Activated CD4-positive, alpha-beta T cell treated with anti-CD3 and anti-CD28 coated beads for 48 hours (primary cell): ENCODE measurements at places on chromosomes 5 and 9.

- DNase-seq, result no peak
Observed at GRCh38 chr9:134598884-134599245, 42.7 kb upstream of the COL5A1 start.

- no peak for DNase-seq
Observed at GRCh38 chr9:35689542-35690293, at the start of gene TPM2. TPM2 (minus strand) TSS chr9:35689925; CDS start chr9:35689817, 108 bp downstream.

GRCh38 chr9:128920381-128921058, at the start of gene PHYHD1:
PHYHD1 (plus strand) TSS chr9:128920982; CDS start chr9:128922324, 1,342 bp downstream.
- no peak for DNase-seq

GRCh38 chr9:132722564-132723065, 52.4 kb downstream of the GTF3C4 start:
- DNase-seq, result no peak

- no peak for DNase-seq
Observed at GRCh38 chr5:154482528-154483449, 4.8 kb upstream of the HAND1 start.

DNA sequence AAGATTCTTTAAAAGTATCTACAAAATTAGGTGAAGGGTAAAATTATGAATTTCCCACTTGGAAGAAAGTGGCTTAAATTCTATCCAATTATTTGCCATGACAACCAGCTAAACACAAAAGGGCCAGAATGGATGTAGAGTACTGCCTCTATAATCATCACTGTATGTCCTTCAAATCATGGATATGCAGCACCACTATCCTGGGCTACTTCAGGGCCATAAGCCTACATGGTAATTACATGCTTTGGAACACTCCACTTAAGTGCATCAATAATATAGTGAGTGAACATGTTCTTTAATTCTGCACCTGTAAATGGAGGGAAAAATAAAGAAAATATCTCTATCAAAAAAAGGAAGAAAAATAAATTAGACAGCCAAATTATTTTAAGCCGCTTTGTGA, 575.2 kb downstream of the ISL1 start:
- no peak for DNase-seq

GRCh38 chr9:81146241-81146640, 543.1 kb downstream of the TLE1 start:
- no peak for DNase-seq

DNA sequence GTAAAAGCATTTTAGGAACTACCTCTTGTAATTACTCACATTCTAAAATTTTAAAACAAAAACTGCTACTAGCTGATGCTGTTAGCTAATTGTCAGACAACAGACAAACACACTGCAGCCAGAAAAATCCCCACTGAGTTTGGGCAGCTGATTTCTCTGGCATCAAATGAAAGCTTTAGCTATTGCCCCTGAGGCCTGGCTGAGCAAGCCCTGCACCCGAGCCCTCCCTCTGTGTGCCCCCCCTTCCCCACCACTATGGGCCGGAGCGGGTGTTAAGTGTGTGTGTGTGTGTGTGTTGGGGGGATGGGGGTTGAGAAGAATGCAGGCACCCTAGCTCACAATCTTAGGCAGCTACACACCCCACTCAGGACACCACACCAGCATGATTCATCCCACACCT, 2.4 kb downstream of the NEUROG1 start:
- DNase-seq, result no peak

DNA sequence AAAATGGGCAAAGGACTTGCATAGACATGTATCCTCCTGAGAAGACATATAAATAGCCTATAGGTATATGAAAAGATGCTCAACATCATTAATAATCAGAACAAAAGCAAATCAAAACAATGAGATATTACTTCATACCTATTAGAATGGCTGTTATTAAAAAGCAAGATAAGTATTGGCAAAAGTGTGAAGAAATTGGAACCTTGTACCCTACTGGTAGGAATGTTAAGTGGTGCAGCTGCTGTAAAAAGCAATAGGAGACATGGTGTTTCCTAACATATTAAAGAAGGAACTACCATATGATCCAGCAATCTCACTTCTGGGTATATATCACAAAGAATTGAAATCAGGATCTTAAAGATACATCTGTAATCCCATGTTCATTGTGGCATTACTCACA, 69.8 kb upstream of the PRR16 start:
- DNase-seq, result no peak

DNA sequence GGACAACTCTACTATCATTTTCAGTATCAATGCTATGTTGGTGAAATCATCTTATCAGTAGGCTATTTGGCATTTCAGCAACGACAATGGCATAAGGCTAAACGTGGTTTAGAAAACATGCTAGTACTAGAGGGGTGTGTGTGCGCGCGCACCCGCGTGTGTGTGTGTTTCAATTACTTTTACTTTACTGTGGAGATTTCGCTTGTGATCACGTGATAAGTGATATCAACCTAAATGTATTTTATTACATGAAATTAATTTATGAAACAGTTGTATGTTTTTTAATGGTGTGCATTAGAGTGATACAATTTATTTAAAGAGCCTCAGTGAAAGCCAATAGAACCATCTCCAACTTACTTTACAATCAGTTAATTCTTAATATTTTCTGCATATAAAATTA, 587.9 kb upstream of the ITGA1 start:
- no peak for DNase-seq

GRCh38 chr5:92444888-92445287, 1061.8 kb upstream of the ARRDC3 start:
- DNase-seq, result no peak

DNA sequence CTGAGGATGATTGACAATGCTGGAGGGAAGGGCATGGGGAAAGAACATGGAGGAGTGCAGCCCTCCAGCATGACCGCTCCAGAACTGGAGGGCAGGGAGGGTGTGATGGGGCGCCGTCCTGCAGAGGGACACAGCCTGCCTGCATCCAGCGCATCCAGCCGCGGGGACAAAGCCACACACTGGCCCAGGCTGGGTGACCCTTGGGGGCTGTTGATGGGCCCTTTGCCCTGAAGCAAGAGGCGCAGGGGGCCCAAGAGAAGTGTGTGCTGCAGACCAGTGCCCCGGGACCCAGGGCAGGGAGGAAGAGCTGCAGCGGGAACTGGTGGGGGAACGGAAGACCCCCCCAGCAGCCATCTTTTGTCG, 169.8 kb upstream of the PPP1R26 start:
- DNase-seq, result no peak

DNA sequence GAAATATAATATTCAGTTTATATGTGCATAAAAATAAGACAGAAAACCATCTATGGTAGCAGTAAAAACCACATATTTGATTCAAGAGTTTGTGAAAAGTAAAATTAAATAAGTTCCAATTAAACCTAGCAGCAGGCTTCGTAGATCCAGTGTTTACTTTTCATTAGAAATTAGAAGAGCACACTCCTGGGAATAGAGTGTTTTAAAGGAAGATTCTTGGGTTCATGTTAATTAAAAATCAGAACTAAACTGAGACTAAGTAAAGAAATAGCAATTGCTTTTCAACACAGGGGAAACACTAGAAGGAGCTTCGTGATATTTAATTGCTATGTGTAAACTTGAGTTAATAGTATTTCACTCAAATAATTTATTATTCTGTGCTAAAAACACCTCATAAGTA, 1097.8 kb upstream of the CDH18 start:
- DNase-seq, result no peak

DNA sequence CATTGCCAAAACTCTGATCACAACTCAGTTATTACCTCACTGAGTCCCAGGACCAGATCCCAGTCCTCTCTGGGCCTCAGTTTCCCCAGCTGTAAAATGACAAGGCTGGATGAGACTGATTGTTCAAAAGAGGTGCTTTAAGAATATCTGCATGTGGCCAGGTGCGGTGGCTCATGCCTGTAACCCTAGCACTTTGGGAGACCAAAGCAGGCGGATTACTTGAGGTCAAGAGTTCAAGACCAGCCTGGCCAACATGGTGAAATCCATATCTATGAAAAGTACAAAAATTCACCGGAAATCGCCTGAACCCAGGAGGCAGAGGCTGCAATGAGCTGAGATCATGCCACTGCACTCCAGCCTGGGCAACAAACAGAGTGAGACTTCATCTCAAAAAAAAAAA, 8.3 kb downstream of the ATOX1 start:
- DNase-seq, result no peak

GRCh38 chr9:121009650-121010049, 40.4 kb downstream of the C5 start:
- peak; percentile 8 for DNase-seq

DNA sequence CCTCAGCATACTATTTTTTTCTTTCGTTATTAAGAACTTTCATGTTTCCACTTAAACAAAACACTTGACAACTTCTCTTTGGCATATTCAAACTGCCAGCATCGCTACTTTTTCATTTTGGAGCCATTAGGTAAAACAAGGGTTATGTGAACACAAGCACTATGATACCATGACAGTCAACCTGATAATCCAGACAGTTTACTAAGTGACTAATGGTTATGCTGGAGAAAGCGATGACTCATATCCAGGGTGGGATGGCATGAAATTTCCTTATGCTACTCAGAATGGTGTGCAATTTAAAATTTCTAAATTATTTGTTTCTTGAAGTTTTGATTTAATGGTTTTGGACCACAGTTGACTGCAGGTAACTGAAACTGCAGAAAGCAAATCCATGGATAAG, 29.9 kb upstream of the PRSS3 start:
- no peak for DNase-seq

GRCh38 chr5:38468978-38469706, 87.3 kb downstream of the LIFR start:
- DNase-seq, result no peak

GRCh38 chr5:131747180-131748105, 49.4 kb downstream of the FNIP1 start:
- DNase-seq, result no peak

DNA sequence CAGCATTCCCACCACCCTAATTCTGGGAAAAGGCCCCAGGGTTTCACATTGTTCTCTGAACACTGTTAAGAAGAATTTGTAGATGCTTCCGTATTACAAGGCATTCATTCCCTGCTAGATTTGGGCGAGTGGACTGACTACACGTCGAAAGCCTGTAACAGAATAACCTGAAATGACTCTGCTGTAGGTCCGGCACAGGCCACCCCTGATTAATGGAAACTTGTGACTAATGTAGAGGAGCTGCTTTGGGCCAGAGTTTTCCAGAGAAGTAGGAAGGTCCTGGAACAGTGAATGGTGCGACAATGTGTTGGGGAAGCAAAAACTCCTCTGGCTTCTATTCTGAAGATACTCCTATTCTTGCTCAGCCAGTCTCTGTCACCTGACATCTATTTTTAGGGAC, 87.6 kb downstream of the NR3C1 start:
- DNase-seq, result no peak

GRCh38 chr9:105178076-105178475, 66.4 kb upstream of the SLC44A1 start:
- no peak for DNase-seq

DNA sequence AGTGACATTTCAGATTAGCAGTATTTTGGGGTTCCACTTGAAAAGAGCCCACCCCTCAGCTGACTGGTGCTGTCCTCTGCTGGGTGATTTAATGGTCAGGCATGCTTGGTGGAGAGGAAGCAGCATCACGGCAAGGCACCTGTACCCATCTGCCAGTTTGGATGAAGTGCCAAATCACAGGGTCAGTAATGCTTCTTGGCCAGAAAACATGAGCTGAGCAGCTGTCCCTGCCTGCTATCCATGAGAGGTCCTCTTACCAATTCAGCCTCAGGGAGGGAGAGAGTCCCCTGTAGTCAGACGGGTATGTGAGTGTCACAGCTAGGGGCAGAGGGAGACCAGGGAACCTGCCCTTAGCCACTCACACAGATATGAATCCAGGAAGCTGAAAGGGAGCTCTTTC, 137.9 kb downstream of the SEC61B start:
- DNase-seq, result no peak

DNA sequence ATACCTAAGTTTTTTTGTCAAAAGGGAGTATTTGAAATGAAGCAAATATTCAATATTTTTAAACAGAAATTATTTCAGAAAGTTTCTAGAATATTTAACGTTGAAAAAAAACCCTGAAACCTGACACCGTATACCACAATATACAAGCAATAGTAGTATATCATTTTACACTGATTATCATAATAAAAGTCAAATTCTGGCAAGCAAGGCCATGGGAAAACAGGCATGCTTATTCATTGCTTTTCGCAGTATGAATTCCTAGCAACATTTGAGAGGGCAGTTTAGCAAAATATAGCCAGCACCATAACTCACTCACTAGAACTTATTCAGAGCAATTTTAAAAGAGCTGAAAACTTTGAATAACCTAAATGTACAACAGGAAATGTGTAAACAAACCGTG, 46.1 kb downstream of the ERAP1 start:
- DNase-seq, result no peak

DNA sequence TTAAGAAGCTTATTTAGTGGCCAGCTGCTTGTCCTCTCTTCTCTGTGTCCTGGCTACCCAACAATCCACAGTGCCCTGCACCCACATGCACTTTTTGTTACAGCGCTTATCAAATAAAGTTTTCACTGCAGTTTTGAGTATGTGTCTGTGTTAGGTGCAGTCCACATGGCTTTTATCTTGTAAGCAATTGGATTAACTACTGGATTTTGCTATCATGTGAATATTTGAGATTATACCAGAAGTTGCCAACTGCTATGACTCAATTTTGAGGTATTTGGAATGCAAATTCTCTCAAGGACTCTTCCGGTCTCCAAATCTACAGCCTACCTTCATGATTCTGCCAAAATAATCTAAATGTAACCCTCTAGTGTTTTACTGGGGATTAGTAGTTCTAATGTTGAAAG, 690.2 kb downstream of the NR2F1-AS1 start:
- DNase-seq, result no peak

DNA sequence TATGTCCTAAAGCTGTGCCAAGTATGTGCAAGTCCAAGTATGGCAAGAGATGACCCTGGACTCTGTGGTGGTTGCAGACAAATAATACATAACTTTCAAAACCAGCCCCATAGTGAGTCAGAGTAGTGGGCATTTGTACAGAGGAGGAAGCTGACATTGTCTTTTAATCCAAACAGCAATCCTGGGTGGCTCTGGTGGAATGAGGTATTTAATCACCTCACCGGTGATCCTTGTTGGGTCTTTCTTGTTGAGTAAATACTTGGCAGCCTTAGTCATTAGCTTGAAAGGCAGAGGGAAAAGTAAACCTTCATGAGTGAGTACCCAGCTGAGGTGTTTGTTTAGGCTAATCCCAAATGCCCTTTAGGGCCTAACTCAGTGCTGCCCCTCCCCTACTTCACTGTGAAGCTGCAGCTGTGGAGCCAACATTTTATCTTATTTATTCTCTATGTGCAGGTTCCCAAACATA, 148.7 kb upstream of the SLC12A2 start:
- DNase-seq, result no peak

- DNase-seq, result no peak
Observed at GRCh38 chr5:27216367-27216950, 178.1 kb upstream of the CDH9 start.

GRCh38 chr5:68305223-68305870, 89.8 kb downstream of the PIK3R1 start:
- DNase-seq, result no peak

GRCh38 chr5:109681763-109682162, 8.0 kb upstream of the MAN2A1 start:
- no peak for DNase-seq

DNA sequence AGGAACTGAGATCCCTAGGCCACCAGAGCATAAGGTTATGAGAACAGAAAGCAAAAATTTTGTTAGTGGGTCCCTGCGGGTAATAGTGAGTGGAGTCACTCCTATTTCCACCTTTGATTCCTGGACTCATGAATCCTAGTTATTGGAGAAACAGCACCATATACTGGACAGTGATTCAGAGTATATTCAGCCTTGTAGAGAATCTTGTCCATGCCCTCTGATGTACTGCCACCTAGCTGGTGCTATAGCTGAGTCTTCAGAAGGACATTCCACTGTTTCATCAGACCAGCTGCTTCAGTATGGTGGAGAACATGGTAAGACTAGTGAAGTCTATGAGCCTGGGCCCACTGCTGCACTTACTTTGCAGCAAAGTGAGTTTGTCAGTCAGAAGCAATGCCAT, 25.0 kb upstream of the ITGA2 start:
- no peak for DNase-seq
